Retina (tissue), 1 donor: ENCODE measurements at places on chromosomes 11 and 22.

GRCh38 chr11:76266286-76267100 is 60.2 kb upstream of the WNT11 start:
- no peak for DNase-seq

DNA sequence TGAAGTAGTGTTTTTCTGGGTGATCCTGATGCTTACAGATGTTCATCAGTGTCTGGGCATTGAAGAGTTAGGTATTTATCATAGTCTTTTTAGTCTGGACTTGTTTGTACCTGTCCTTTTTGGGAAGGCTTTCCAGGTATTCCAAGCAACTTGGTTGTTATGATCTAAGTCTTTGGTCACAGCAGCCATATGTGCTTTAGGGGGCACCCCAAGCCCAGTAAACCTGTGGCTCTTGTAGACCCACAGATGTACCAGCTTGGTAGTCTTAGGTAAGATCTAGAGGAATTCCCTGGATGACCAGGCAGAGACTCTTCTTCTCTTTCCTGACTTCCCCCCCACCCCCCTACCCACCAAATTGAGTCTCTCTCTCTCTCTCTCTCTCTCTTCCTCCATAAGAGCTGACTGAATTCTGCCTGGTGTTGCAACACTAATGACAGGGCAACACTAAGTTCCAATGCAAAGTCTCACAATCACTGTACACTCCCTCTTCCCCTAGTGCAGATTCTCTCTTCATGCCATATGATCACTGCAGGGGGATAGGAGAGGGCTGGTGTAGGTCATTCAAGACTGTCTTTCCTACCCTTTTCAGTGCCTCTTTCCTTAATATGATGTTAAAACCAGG is 24.5 kb upstream of the MMP8 start:
- no peak for DNase-seq

DNA sequence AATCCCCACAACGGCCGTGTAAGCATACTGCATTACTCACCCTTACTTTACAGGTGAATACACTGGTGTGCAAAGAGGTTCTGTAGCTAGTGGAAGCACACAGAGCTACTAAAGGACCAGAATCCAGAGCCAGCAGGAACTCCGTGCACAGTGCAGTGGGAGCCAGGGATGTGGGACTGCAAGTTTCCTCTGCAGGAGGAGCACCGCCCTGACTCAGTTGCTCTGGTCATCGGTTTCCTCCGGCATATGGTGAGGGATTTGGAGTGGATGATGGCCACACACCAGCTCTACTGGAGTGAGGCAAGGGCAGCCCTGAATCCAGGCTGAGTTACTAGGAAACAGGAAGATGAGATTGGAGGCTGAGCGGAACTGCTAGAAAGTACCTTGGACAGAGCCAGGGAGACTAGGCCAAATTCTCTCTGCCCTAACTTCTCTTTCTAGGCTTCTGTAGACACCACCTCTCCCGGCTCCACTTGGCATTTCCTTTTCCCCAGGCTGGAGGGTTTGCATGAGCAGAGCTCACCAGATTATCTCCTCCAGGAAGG is 18.2 kb upstream of the C22orf42 start:
- no peak for DNase-seq

GRCh38 chr22:19037282-19038163 is 84.7 kb downstream of the DGCR2 start:
- no peak for DNase-seq

- no peak for DNase-seq
Observed at GRCh38 chr11:85712953-85713352, 27.0 kb upstream of the CCDC89 start.

DNA sequence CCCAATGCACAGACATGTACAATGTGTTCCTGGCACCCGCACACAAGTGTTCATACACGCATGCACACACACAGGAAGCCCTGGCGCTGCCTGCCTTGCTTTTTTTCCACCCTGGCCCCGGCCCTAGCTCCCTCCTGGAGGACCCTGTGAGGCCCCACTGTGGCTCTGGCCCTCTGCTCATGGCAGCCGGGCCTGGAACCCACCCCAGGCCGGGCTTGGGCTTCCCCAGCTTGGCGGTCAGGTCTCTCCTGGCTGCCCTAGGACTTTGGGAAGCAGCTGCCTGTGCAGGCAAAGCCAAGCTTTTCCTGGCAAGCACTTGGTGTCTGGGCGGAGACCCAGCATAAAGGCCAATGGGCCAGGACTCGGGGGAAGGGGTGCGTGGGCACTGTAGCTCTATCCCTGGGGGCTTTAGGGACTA is 30.5 kb downstream of the CD82 start:
- DNase-seq: no peak
